ENCODE measurements at places on chromosomes 7 and 10. TPM values are rescaled to one million over a fixed set of nuclear protein-coding genes. Genes with fewer than 3 reads are reported as not detected.
A peak's percentile ranks its signal among the peaks of the same experiment; 100 is the strongest.

Gene LEP
- total RNA-seq: 26.7 TPM

Gene PAPOLB
- total RNA-seq: 2.4 TPM

Gene RGR
- not detected for total RNA-seq

GRCh38 chr7:127530148-127530547 lies 55.2 kb downstream of the GCC1 start:
- H3K36me3 ChIP-seq: no peaks in the 10 kb centered on the region
- H3K4me1 ChIP-seq: no peaks in the 10 kb centered on the region
- H3K27ac ChIP-seq: no peak overlapping the region
- H3K27me3 ChIP-seq: peaks cover 9% of the 10 kb centered on the region
- no peak overlapping the region for H3K4me3 ChIP-seq

DNA sequence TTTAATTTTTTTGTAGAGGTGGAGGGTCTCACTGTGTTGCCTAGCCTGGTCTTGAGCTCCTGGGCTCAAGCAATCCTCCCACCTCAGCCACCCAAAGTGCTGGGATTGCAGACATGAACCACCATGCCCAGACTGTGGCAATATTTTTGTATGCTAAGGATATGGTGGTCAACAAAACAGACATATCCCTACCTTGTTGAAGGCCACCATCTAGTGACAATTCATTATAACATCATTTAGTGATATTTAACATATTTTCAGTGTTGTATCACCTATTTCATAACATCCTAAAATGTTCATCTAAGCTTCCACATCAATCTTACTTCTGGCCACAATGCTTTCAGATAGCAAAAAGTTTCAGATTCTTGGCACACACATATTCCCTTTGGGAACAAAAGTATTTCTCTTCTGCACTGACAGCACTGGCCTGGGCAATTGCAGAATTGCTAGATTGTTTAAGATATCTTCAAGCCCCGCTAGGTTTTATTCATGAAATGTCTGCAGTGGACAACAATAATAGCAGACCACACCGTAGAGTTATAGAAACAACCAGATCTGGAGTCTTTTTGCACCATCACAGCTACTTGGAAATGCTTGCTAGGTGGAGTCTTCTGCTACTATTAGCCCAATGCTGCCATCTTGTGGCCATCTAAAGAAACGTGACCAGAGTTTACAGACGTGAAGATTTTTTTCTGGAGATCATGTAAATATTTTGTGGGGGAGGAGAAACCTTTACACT lies 58.4 kb downstream of the DNAJC12 start:
- DNase-seq: peak; percentile 47
- H3K27me3 ChIP-seq: no peaks in the 10 kb centered on the region
- H3K4me3 ChIP-seq: no peak overlapping the region
- no peaks in the 10 kb centered on the region for H3K4me1 ChIP-seq

DNA sequence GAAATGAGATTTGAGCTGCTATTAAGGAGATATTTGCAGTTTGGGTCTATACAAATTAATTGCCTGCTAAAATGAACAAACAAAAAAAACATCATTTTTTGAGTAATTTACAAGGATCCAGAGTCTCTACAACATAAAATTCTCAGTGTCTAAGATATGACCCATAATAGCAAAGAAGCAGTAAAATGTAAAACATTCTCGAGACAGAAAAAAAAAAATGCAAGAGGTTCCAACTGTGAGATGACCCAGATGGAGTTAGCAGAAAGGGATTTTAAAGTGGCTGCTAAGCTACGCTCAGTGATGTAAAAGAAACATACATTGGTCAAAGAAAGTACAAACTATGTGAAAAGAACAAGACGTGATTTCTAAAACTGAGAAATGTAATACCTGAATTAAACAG lies 471.0 kb downstream of the SH2D4B start:
- H3K4me3 ChIP-seq: no peak overlapping the region
- H3K4me1 ChIP-seq: no peaks in the 10 kb centered on the region
- no peaks in the 10 kb centered on the region for H3K36me3 ChIP-seq
- DNase-seq: no peak

- H3K36me3 ChIP-seq: no peaks in the 10 kb centered on the region
- no peaks in the 10 kb centered on the region for H3K27me3 ChIP-seq
- H3K4me3 ChIP-seq: no peak overlapping the region
- H3K4me1 ChIP-seq: no peaks in the 10 kb centered on the region
- DNase-seq: no peak
These were observed 395.6 kb downstream of the TNS3 start for GRCh38 chr7:47186316-47186715.

GRCh38 chr7:20927976-20928375 lies 141.3 kb upstream of the SP8 start:
- H3K27me3 ChIP-seq: no peaks in the 10 kb centered on the region
- no peaks in the 10 kb centered on the region for H3K36me3 ChIP-seq
- no peak overlapping the region for H3K4me3 ChIP-seq
- H3K4me1 ChIP-seq: no peaks in the 10 kb centered on the region
- H3K27ac ChIP-seq: no peak overlapping the region

- H3K27me3 ChIP-seq: no peaks in the 10 kb centered on the region
- no peak overlapping the region for H3K4me3 ChIP-seq
- DNase-seq: no peak
- no peaks in the 10 kb centered on the region for H3K4me1 ChIP-seq
- no peaks in the 10 kb centered on the region for H3K36me3 ChIP-seq
These were observed 16.5 kb downstream of the CPN1 start for GRCh38 chr10:100065084-100065660.

- no peaks in the 10 kb centered on the region for H3K36me3 ChIP-seq
- no peak overlapping the region for H3K4me3 ChIP-seq
- H3K4me1 ChIP-seq: peaks cover 7% of the 10 kb centered on the region
- DNase-seq: no peak
These were observed 86.8 kb upstream of the CHST15 start for GRCh38 chr10:124180044-124180745.

GRCh38 chr10:17387861-17388503 lies 66.4 kb downstream of the ST8SIA6 start:
- DNase-seq: no peak
- no peaks in the 10 kb centered on the region for H3K4me1 ChIP-seq
- H3K4me3 ChIP-seq: peak overlapping the region; percentile 42
- H3K36me3 ChIP-seq: no peaks in the 10 kb centered on the region
- no peak overlapping the region for H3K27ac ChIP-seq

- H3K27ac ChIP-seq: no peak overlapping the region
- no peak for DNase-seq
- H3K27me3 ChIP-seq: no peaks in the 10 kb centered on the region
- no peaks in the 10 kb centered on the region for H3K36me3 ChIP-seq
- no peaks in the 10 kb centered on the region for H3K4me1 ChIP-seq
- H3K4me3 ChIP-seq: no peak overlapping the region
These were observed 196.1 kb upstream of the PRSS1 start for GRCh38 chr7:142553216-142553615.

DNA sequence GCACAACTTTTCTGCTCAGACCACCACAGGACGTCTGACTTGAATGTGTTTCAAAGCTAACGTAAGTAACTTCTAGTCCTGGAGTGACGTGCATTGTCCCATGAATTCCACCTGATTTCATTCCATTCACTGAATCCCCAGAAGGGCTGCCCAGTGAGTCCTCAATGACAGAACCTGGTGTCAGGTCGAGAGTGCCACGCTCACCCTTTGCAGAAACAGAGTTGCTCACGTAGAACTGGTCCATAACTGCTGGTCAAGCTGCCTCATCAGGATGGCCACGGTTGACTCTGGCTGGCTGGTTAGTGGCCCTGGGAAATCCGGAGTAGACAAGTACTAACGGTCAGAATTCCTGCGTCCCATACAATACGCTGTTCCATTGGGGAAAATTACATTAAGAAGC lies 50.6 kb upstream of the UBE3C start:
- no peak overlapping the region for H3K4me3 ChIP-seq
- DNase-seq: no peak
- no peaks in the 10 kb centered on the region for H3K27me3 ChIP-seq
- H3K36me3 ChIP-seq: no peaks in the 10 kb centered on the region
- H3K27ac ChIP-seq: no peak overlapping the region
- no peaks in the 10 kb centered on the region for H3K4me1 ChIP-seq

DNA sequence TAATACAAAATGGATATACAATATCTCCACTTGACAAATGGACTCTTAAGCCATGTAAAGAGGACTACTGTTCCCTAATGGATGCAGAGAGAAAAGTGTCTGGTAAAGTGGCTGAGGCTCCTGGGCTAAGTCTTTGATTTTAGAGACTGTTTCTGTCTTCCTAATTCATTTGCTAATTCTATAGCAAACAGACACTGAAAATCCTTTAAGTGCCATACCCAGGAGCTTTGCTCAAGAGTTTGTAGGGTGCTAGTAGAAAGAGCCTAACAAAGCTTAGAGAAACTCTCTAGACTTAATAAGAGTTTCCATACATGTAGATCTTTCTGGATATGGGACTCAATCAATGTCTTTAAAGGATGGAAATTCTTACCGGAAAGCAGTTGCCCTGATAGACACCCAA lies 16.7 kb downstream of the CEP55 start:
- no peak overlapping the region for H3K4me3 ChIP-seq
- no peaks in the 10 kb centered on the region for H3K36me3 ChIP-seq
- no peak overlapping the region for H3K27ac ChIP-seq
- no peaks in the 10 kb centered on the region for H3K27me3 ChIP-seq
- no peak for DNase-seq
- no peaks in the 10 kb centered on the region for H3K4me1 ChIP-seq

DNA sequence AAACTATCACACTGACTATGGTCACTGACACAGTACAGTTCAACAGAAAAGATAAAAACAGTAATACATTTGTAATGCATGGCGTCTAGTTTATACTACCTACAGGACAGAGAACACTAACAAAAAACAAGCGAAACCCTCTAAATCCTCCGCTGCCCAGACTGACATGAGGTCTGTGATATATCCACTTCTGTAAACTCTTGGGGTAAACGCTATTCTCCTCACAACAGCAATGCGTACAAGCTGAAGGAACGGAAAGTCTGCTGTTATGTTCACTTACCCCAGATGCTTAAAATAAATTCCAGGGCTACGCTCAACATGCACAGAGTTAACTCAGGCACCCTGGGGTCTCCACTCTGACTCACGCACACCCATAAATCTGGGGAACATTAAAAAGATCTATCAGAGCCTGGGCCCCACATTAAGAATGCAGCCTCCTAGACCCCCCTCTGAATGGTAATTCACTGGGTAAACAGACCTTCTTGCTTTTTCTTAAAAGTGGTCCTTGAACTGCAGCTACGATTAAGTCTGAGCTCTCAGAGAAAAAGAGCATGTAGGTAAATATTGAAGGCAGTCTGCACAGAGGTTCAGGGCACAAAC lies 105.6 kb downstream of the CTBP2 start:
- no peaks in the 10 kb centered on the region for H3K27me3 ChIP-seq
- no peak overlapping the region for H3K4me3 ChIP-seq
- H3K27ac ChIP-seq: no peak overlapping the region
- no peaks in the 10 kb centered on the region for H3K36me3 ChIP-seq
- peaks cover 53% of the 10 kb centered on the region for H3K4me1 ChIP-seq

DNA sequence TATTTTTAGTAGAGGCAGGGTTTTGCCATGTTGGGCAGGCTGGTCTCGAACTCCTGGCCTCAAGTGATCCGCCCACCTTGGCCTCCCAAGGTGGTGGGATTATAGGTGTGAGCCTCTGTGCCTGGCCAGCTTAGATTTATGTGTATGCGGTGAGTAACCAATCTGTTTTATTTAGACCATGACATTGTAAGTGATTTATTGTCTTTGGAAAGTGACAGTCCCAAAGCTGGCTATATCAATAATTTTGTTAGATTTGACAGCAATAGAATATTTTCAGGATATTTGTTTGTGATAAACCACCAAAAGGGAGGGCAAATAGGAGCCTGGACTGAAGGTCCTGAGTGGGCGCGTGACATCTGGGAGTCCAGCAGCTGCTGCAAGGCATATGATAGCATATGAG lies 75.7 kb downstream of the XRCC2 start:
- no peaks in the 10 kb centered on the region for H3K27me3 ChIP-seq
- H3K4me3 ChIP-seq: no peak overlapping the region
- no peak for DNase-seq

DNA sequence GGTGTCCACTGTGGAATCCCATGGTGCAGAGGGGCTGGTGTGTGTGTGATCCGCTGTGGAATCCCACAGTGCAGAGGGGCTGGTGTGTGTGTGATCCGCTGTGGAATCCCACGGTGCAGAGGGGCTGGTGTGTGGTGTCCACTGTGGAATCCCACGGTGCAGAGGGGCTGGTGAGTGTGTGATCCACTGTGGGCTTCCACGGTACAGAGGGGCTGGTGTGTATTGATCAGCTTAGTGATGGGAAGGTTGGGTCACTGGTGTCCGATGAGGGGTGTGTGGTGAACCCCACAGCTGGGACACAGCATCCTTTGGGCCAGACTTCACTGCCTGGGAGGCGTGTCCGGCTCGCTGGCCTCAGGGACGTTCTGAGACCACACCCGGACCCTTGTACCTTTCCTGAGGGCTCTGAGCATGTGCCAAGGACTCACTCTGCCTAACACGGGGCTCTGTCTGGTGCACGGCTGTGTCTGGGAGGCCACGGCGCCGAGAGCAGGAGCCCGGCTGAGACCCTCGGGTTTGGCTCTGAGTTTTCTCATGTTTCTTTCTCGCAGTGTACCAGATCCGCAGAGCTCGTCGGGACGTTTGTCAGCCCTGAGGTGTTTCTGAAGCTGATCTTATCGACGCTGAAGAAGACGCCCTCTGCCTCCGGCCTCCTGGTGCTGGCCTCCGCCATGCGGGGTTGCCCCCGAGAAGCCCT lies 29.3 kb upstream of the PRKAR1B start:
- no peak for DNase-seq
- H3K27ac ChIP-seq: no peak overlapping the region
- H3K27me3 ChIP-seq: no peaks in the 10 kb centered on the region
- no peak overlapping the region for H3K4me3 ChIP-seq
- H3K36me3 ChIP-seq: peaks cover 4% of the 10 kb centered on the region

GRCh38 chr7:150944066-150945042 lies 33.8 kb downstream of the KCNH2 start:
- DNase-seq: no peak
- H3K4me3 ChIP-seq: no peak overlapping the region
- H3K36me3 ChIP-seq: no peaks in the 10 kb centered on the region

- peaks cover 25% of the 10 kb centered on the region for H3K27me3 ChIP-seq
- H3K36me3 ChIP-seq: no peaks in the 10 kb centered on the region
- DNase-seq: no peak
- no peak within 1 kb of the TSS for H3K27ac ChIP-seq
- H3K4me3 ChIP-seq: peak within 1 kb of the TSS; percentile 23
- peaks cover 9% of the 10 kb centered on the region for H3K4me1 ChIP-seq
These were observed at the start of gene CNTNAP2 for GRCh38 chr7:146116521-146117222. Gene CNTNAP2 (plus strand): TSS chr7:146116801. CDS start chr7:146116877, 76 bp downstream.

GRCh38 chr10:97632949-97633884 lies at the start of gene MORN4:
Gene MORN4 (minus strand): TSS chr10:97633500. CDS start chr10:97619653, 13,847 bp downstream.
- peak within 1 kb of the TSS; percentile 85 for H3K27ac ChIP-seq
- peak within 1 kb of the TSS; percentile 91 for H3K4me3 ChIP-seq
- no peaks in the 10 kb centered on the region for H3K27me3 ChIP-seq
- H3K36me3 ChIP-seq: no peaks in the 10 kb centered on the region
- DNase-seq: peak; percentile 95
- peaks cover 6% of the 10 kb centered on the region for H3K4me1 ChIP-seq

- H3K4me3 ChIP-seq: no peak overlapping the region
- no peaks in the 10 kb centered on the region for H3K27me3 ChIP-seq
- H3K4me1 ChIP-seq: peaks cover 28% of the 10 kb centered on the region
- H3K36me3 ChIP-seq: no peaks in the 10 kb centered on the region
- no peak for DNase-seq
- H3K27ac ChIP-seq: no peak overlapping the region
These were observed 22.9 kb upstream of the AQP1 start for GRCh38 chr7:30888747-30889146.

Measured in tibial nerve (tissue), 4 donors.